ENCODE measurements at places on chromosomes 1 and 21.

DNA sequence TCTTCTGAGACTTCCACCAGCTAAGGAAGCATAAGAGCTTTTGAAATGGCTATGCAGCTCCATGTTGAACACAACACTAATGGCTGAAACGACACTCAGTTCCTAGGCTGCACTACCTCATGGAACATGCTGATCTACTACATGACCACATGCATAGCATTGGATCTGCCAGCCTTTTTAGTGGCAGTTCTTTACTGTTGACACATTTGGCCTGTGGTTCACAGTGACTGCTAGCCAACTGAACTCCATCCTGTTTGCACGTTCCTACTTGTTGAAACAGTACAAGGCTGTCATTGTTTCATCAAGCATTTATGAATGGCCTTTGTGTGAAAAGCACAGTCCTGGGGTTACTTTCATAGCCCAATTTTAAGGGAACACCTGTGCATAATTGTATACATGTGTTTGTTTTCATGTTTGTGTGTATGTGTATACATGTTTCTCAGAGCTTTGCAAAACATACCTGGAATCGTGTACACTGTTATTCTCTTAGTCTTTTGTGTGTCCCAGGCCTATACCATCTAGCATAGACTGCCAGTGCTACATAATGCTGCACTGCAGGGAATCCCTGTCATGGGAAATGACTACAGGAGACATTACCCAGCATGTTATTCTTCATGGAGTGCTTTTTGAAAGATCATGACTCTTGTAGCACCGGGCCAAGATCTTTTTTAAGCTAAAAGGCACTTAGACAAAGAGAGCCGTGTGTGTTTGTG, 179.6 kb upstream of the ESRRG start:
- DNase-seq = no peak

DNA sequence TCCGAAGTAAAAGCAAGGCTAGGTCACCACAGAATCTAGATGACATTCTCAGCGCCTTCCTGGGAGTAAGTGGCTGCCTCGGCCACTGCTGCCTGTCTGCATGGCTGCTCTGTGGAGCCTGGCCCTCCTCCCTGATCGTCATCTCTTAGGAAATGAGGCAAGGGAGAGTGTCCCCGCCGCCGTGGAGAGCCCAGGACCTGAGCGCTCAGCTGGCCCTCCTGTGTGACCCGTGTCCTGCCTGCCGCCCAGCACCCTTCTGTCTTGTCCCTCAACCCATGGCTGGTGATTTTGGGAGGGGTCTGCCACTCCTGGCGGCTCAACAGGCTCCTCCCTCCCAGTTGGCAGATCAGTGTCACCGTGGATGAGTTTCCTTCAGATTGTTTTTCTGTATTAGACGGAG, 156.4 kb upstream of the COL6A1 start:
- DNase-seq = no peak

GRCh38 chr1:2914702-2915101, 106.6 kb upstream of the ACTRT2 start:
- no peak for DNase-seq

DNA sequence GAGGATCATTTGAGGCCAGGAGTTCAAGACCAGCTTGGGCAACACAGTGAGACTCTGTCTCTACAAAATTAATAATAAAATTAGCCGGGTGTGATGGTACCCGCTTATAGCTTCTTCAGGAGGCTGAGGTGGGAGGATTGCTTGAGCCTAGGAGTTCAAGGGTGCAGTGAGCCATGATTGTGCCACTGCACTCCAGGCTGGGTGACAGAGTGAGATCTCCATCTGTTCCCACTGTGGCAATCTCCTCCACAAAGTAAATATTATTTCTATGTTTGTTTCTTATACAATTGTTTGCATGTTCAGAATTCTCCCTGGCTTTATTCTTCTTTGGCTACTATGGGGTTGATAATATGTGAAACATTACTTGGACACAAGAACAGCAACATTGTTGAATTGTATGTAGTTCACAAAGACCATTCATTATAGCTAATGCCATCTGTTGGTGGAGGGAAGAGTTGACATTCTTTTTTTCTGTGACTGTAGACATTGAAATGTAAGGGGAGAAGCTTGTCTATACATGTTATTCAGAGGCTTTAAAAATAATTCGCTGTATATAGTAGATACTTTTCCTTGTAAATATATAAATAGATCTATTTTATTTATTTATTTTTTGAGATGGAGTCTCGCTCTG, 47.8 kb upstream of the SRSF10 start:
- no peak for DNase-seq

DNA sequence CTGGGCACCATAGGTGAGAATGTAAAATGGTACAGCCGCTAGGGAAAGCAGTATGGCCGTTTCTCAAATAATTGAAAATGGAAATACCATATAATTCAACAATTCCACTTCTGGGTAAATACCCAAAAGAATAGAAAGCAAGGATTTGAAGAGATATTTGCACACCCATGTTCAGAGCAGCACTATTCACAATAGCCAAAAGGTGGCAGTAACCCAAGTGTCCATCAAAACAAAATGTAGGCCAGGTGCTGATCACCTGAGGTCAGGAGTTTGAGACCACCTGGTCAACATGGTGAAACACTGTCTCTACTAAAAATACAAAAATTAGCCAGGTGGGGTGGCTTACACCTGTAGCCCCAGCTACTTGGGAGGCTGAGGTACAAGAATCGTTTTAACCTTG, 62.1 kb downstream of the OLIG1 start:
- DNase-seq = no peak

DNA sequence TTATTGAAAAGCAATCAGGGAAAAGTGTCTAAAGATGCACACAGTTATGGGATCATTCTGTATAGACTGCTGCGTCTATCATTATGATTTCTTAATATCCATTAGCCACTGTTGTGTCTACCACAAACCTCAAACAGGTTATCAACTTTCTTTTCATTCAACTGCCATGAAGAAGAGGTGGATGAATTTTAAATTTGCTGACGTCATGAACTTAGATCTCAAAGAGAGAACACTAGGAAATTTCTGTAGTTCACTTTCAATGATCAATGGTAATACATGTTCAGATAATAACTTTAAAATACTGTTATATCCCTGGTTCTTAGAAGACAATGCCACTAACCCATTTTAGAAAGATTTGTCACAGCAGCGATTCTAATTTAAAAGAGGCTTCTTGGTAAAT, 6.7 kb downstream of the PLA2G4A start:
- DNase-seq = no peak

- no peak for DNase-seq
These were observed at the start of gene FMO2 for GRCh38 chr1:171185091-171185490. FMO2 (plus strand) TSS chr1:171185300; CDS start chr1:171185714, 414 bp downstream.

DNA sequence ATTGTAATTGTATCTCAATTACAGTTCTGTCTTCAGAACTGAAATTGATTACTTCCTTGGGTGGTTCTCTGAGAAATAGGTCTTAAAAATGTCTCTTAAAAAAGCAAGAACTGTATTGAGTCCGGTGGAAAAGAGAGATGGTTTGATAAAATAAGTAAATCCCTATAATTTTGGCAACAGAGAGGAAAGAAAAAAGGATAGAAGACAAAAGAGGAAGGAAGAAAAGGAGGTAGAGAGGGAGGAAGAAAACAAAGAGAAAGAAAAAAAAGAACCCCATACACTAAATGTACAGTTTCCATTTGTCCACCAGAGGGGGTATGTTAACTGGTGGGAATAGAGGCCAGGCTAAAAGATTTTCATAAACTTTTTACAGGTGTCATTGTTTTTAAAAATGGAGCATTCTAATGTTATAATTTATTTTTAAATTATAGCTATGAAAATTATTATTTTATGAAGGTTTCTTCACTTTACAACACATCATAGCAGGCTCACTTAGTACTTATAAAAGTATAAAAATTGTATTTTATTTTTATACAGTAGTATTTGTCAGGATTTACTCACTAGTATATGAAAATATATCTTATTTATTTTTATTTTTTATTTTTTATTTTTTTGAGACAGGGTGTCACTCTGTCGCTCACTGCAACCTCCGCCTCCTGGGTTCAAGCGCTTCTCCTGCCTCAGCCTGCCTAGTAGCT, 2.1 kb upstream of the UBE2T start:
- DNase-seq = no peak
